Osteocyte (in vitro differentiated cells): ENCODE measurements at places on chromosomes 11 and 22. TPM values are rescaled to one million over a fixed set of nuclear protein-coding genes. Genes with fewer than 3 reads are reported as not detected.

GRCh38 chr11:43835104-43835503 lies 45.5 kb upstream of the ALKBH3 start:
- DNase-seq = no peak

- no peak for DNase-seq
Observed at GRCh38 chr22:49807780-49808708, 19.6 kb downstream of the BRD1 start.

DNA sequence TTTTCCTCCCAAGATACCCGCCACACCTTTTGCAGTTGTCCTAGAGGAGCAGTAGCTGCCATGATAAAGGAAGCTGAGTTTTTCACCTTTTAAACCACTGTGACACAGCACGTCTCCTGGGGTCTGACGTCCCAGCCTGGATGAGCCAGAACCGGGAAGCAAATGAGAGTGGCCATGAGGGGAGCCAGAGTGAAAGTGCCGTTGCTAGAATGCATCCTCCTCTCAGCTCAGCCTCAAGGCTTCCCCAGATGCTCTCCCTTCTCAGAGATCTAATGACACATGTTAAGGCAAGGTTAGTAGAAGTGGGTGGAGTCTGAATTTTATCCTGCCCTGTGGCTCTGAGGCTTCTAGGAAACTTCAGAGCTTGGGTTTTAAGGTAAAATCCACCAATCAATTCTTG lies 23.4 kb upstream of the HTR3A start:
- no peak for DNase-seq

GRCh38 chr11:108939135-108939534 lies 274.3 kb downstream of the DDX10 start:
- no peak for DNase-seq

DNA sequence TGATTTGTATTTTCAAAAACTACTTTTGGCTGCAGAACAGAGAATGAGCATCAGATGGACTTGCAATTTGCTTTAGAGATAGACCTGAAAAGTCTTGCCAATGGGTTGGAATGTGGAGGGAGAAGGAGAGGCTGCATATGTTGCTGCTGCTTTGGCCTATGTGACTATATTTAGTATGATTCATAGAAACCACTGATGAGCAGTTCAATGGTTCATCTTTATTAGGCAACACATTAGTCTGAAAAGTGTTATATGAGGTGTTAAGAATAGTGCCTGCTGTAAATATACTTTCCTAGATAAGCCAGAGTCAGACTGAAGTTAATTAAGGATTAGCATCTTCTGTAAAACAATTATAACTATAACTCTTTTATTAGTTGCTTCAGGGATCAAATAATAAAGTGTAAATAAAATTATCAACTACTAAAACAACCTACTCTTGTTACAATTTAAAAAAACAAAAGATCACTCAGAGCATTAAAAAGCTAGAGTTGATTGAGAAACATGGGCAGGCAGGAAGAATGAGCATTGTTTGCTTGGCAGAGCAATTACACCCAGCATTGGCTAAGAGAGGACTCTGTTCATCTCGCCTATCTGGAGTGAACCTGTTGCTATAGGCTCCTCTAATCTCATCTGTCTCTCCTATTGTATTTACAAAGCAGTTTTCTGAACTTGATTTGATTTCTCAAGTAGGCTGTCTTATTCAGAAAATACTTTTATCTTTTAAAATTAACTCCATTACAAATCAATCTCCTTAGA lies 36.3 kb downstream of the HORMAD2 start:
- no peak for DNase-seq

KRTAP5-2 gene
- not detected in 2 replicates for total RNA-seq

DNA sequence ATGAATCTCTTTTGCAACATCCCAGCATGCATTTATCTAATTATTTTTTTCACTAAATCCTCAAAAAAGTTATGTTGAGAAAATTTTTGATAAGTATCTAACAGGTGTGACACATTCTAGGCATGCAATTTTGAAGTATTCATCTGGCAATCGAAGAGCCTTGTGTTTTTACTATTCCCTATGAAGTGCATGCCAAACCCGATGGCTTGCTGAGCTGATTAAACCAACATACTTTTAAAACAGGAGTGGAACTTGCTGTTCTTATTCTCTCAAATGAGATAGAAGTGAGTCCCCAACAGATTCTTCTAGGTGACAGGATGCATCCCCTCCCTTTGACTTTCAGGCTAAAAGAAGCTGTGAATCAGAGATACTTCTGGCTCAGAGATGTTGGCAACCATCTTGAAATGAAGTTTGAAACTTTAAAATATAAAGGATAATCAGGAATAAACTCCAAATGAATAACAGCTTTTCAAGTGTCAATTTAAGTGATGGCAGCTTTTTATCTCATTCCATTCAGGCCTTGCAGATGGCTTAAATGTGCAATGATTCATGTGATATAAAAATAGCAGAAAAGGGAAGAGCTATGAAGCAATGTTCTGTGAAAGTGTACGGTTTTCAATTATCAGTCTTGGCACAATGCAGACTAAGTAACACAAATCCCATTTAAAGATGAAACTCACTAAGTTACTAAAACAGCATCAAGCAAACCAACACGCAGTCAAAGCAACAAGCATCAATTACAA lies 67.7 kb downstream of the APOL5 start:
- DNase-seq = no peak

PRODH gene
- 11.2 and 12.0 TPM in 2 replicates for total RNA-seq

KIF18A gene
- 3.9 and 4.2 TPM in 2 replicates for total RNA-seq
